Caco-2 (cell line): ENCODE measurements at places on chromosomes 7 and 10. TPM values are rescaled to one million over a fixed set of nuclear protein-coding genes. Genes with fewer than 3 reads are reported as not detected.

- no peak overlapping the region for H3K4me3 ChIP-seq
- no peaks in the 10 kb centered on the region for H3K27me3 ChIP-seq
- no peak overlapping the region for H3K27ac ChIP-seq
- peaks cover 12% of the 10 kb centered on the region; the same call in 1 of the 2 replicates for H3K4me1 ChIP-seq
These were observed 130.9 kb downstream of the RSU1 start for GRCh38 chr10:16686054-16686902.

DNA sequence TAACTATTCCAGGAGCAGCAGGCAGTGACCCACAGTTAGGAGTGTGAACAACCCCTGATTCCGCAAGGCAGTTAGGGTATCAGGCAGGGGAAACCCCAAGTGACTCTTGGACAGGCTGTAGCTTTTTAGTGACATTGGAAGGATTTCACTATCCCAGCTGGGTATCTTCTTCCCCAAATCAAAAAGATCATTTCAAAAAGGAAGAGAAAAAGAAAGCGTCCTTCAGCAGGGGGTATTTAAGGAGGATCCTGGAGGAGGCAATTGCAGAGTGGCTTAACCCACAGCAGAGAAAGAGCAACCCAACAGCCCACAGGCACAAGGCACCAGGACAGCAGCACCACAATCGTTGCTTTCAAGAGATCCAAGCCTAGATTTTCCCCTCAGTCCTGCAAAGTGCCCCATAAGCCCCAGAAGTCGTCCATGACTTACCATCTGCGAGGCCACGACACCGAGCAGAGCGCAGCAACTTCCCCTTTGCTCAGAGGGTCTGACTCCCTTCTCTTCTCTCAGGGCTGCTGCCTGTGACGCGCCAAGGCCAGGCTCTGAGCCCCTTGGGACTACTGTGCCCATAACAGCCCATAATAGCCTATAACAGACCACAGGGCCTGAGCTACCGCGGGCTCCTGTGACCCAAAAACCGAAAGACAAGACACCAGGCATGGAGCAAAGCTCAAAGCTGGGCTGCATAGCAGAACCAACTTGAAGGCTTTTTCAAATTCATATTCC lies 19.8 kb downstream of the PIK3AP1 start:
- no peak overlapping the region for H3K27ac ChIP-seq
- no peak overlapping the region for H3K4me3 ChIP-seq
- H3K4me1 ChIP-seq = 0 out of 2 replicates have a peak, but pooled peaks cover 4% of the 10 kb centered on the region
- no peaks in the 10 kb centered on the region for H3K36me3 ChIP-seq
- no peaks in the 10 kb centered on the region for H3K27me3 ChIP-seq
- DNase-seq = no peak

DNA sequence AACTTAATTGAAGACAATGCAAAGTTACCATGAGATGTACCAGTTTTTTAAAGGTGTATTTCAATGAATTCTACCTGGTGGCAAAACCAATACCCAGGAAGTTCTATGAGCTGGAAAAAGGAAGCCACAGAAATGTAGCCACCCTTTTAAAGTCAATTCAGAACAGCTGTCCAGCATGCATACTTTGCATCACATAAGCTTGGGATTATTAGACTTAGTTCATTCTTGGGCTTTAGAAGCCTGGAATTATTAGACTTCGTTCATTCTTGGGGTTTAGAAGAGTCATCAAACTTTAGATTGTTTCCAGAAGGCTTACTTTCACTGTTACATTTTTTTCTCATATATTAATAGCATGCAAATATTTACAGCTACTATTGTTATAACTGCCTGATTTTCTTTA lies 20.9 kb downstream of the SLC25A13 start:
- no peaks in the 10 kb centered on the region; the same call in 1 of the 2 replicates for H3K36me3 ChIP-seq
- no peak overlapping the region for H3K4me3 ChIP-seq
- H3K4me1 ChIP-seq = peaks cover 63% of the 10 kb centered on the region
- no peak for DNase-seq

DNA sequence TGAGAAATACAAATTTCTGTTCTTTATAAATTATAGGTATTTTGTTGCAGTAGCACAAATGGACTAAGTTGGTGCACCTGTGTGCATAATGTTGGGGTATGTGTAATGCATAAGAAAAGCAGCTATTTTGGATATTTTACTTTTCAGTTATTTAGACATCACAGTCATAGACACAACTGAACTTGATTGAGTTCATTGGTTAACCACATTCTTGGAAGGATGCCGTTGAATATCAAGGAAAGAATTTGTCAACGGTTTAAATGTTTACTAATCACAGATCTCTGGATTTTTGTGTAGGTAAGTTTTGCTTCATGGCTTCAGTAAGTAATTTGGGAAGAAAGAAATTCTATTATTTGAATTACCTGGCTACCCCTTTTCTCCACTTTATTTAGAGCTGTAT lies 4.1 kb downstream of the OTUD1 start:
- peaks cover 7% of the 10 kb centered on the region; the same call in 1 of the 2 replicates for H3K4me1 ChIP-seq
- no peaks in the 10 kb centered on the region for H3K36me3 ChIP-seq
- H3K27me3 ChIP-seq = no peaks in the 10 kb centered on the region
- H3K4me3 ChIP-seq = no peak overlapping the region

- no peaks in the 10 kb centered on the region for H3K27me3 ChIP-seq
- no peak for DNase-seq
- H3K4me3 ChIP-seq = no peak overlapping the region
- H3K36me3 ChIP-seq = no peaks in the 10 kb centered on the region
These were observed 622.3 kb downstream of the SUGCT start for GRCh38 chr7:40757109-40757508.

DNA sequence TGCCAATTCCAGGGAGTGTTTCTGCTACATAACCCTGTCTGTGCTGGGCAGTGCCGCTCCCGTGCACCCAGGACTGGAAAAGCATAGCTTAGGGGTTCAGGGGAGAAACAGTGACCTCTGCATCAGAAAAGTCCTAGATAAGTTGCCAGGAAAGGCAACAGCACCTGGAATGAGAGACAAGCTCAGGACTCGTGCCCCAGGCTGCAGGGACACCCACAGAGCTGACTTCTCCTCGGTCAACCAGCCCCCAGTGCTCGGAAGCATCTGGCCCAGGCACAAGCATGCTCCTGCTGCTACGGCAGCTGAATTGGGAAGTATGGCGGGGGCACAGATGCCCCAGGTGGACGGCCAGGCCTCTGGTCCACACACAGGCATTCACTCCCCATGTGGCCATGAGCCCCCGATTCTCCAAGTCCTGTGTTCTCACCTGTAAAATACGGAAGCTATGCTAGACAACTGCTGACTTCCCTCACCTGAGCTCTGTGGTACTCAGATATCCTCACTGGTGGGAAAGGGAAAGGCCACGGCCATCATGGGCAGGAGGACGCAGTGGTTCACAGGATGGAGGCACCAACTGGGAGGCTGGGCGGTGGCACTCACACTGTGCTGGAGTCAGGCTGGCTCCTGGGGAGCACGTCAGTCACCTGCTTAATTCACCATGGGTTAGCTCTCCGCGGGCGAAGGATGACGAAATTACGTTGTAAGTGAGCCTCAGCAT lies 220.5 kb downstream of the PTPRN2 start:
- H3K36me3 ChIP-seq = no peaks in the 10 kb centered on the region
- H3K27ac ChIP-seq = no peak overlapping the region
- no peaks in the 10 kb centered on the region for H3K4me1 ChIP-seq
- no peaks in the 10 kb centered on the region for H3K27me3 ChIP-seq
- H3K4me3 ChIP-seq = no peak overlapping the region

- H3K36me3 ChIP-seq = no peaks in the 10 kb centered on the region
- H3K4me1 ChIP-seq = peaks cover 5% of the 10 kb centered on the region; the same call in 1 of the 2 replicates
- no peak overlapping the region for H3K27ac ChIP-seq
- no peak for DNase-seq
- H3K27me3 ChIP-seq = no peaks in the 10 kb centered on the region
These were observed 243.3 kb upstream of the CDC14C start for GRCh38 chr7:48681006-48681405.

GRCh38 chr10:114070710-114071109 lies 27.0 kb downstream of the ADRB1 start:
- H3K4me1 ChIP-seq = no peaks in the 10 kb centered on the region
- no peak for DNase-seq
- no peak overlapping the region for H3K27ac ChIP-seq
- no peak overlapping the region for H3K4me3 ChIP-seq

GRCh38 chr7:43193893-43194292 lies 81.4 kb downstream of the HECW1 start:
- no peak overlapping the region for H3K27ac ChIP-seq
- no peak overlapping the region for H3K4me3 ChIP-seq
- H3K4me1 ChIP-seq = no peaks in the 10 kb centered on the region
- H3K36me3 ChIP-seq = no peaks in the 10 kb centered on the region
- no peaks in the 10 kb centered on the region for H3K27me3 ChIP-seq

SAMD9L gene
- total RNA-seq = not detected in 2 replicates

FAM237B gene
- total RNA-seq = not detected in 2 replicates

GRCh38 chr7:153087498-153087897 lies 327.9 kb downstream of the ACTR3B start:
- H3K4me3 ChIP-seq = no peak overlapping the region
- DNase-seq = no peak
- H3K27me3 ChIP-seq = no peaks in the 10 kb centered on the region
- no peaks in the 10 kb centered on the region for H3K4me1 ChIP-seq
- no peaks in the 10 kb centered on the region for H3K36me3 ChIP-seq
- H3K27ac ChIP-seq = no peak overlapping the region

GRCh38 chr7:103637094-103637493 lies 191.1 kb upstream of the SLC26A5 start:
- no peaks in the 10 kb centered on the region for H3K27me3 ChIP-seq
- H3K4me3 ChIP-seq = no peak overlapping the region
- no peak for DNase-seq
- H3K36me3 ChIP-seq = no peaks in the 10 kb centered on the region

DNA sequence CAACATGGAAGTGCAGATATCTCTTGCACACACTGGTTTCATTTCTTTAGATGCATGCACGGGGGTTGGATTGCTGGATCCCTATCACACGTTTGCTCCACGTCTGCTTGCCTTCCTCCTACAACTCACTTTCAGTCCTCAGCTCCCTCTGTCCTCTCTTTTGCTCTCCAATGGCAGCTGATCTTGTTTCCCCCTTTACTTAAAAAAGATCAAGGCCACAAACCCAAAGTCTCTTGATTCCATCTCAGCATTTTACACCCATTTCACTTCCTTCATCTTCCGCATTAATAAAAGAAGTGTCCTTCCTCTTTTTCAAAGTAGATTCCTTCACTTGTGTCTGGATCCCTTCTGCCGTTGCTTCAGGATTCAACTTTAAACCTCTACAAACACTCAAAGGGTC lies 245.2 kb downstream of the DOCK4 start:
- H3K36me3 ChIP-seq = no peaks in the 10 kb centered on the region
- no peaks in the 10 kb centered on the region for H3K4me1 ChIP-seq
- DNase-seq = no peak
- no peak overlapping the region for H3K4me3 ChIP-seq

TRPV5 gene
- total RNA-seq = not detected in 2 replicates

DNA sequence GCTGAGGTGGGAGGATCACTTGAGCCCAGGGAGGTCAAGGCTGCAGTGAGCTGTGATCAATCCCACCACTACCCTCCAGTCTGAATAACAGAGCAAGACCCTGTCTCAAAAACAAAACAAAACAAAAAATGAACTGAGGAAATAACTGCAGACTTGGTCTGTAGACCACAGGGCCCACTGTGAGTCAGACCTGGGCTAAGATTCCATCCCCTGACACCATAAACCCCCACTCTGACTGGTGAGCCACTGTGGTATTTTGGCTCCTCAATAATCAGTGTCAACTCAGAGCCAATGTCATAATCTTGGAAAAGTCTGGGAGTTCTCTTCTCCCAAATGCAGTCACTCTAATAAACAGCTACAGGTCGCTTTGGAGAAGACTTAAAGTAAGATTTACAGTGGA lies 24.0 kb upstream of the ERCC6 start:
- H3K4me3 ChIP-seq = no peak overlapping the region
- no peak overlapping the region for H3K27ac ChIP-seq
- H3K36me3 ChIP-seq = no peaks in the 10 kb centered on the region
- no peaks in the 10 kb centered on the region for H3K27me3 ChIP-seq
- DNase-seq = no peak

ATOH7 gene
- 0.21 and 0.54 TPM in 2 replicates for total RNA-seq
